B cell (primary cell): ENCODE measurements at places on chromosomes 2 and 18. TPM values are rescaled to one million over a fixed set of nuclear protein-coding genes. Genes with fewer than 3 reads are reported as not detected.

- H3K27ac ChIP-seq: no peak overlapping the region
- no peaks in the 10 kb centered on the region for H3K36me3 ChIP-seq
- H3K4me3 ChIP-seq: no peak overlapping the region
- H3K27me3 ChIP-seq: no peaks in the 10 kb centered on the region
- H3K4me1 ChIP-seq: no peaks in the 10 kb centered on the region
Measured at GRCh38 chr18:31667185-31667584, 17.2 kb downstream of the B4GALT6 start.

DNA sequence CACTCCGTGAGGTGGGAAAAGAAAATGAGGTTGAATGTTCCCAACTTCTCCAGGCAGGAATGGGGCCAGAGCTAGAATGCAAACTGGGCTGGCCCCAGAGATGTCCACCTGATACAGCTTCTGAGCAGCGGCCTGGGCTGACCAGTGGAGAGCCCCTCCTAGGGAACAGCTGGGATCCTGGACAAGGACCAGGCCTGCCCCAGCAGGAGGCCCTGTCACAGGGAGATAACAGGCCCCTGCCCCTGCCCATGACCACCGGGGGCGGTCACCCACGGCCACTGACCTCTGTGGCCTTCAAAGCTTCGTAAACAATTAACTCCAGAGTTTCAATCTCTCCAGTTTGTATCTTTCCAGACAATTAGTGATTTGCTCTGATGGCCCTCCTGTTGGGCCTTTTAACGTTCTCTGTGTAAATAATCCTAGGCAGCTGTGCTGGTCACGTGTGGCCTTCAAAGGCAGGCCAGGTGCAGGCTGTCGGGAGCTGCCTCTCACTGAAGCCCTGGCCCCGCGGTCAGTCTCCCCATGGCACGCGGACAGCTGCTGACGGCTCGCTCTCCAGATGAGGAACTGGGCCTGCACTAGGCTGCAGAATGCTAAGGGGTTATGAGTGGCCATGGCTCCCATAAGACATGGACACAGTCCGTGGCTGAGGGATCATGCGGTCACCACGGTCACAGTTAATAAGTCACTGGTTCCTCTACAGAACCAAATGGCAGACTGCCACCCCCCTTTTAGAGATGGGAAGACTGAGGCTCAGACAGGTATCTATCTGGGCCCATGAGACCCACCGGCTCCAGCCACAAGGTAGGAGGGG is 9.2 kb downstream of the HS6ST1 start:
- H3K27me3 ChIP-seq: no peaks in the 10 kb centered on the region
- H3K27ac ChIP-seq: no peak overlapping the region
- peaks cover 5% of the 10 kb centered on the region for H3K36me3 ChIP-seq
- H3K4me1 ChIP-seq: peaks cover 4% of the 10 kb centered on the region
- DNase-seq: no peak

HOXD11 gene
- not detected in 2 replicates for total RNA-seq

LOXL3 gene
- total RNA-seq: 0.66 and 1.2 TPM in 2 replicates

DNA sequence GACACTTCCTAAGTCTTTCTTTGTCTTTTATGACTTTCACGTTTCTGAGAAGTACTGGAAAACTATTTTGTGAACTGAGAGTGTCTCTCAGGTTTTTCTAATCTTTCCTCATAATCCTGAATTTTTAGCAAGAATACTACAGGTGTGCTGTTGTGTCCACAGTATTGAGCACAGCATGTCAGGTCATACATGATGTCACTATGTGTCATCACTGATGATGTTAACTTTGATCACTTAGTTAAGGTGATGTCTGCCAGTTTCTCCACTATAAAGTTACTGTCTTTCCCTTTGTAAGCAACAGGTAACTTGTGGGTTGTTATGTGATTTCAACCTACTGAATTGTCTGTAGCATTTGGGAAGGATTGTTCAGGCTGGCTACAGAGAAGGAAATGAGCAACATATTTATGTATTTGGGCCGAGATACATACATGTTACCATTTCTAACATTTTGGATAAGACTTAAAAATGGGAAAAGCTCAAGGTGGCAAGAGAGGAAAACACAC is 11.1 kb downstream of the MATN3 start:
- H3K27me3 ChIP-seq: peaks cover 4% of the 10 kb centered on the region
- no peak overlapping the region for H3K4me3 ChIP-seq
- no peak for DNase-seq
- H3K4me1 ChIP-seq: no peaks in the 10 kb centered on the region
- no peaks in the 10 kb centered on the region for H3K36me3 ChIP-seq
